ENCODE measurements at places on chromosomes 11 and 22.

DNA sequence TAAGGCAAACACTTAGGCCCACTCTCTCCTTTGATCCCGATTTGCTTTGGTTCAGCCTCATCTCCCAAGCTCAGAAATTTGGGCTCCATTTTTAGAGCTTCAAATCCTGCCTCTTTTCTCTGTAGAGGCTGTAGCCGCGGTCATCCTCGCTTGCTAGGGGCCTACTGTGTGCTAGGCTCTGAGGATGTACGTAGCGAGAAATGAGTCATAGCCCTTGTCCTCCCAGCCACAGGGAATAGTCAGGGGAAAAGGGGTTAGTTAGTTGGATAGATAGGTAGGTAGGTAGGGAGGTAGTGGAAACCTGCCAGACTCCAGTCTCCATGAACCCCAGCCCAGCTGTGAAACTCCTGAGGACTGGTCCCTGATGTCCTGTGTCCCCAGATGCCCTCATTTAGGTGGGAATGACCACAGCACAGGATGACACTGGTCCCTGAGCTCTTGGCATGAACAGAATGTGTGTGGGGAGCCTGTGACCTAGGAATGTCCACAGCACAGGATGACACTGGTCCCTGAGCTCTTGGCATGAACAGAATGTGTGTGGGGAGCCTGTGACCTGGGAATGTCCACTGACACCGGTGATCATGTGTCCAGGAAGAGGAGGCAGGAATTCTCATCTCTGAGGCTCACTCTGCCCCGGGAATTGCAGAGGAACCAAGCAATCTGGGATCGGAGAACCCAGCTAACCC is 21.4 kb upstream of the HMOX1 start:
- DNase-seq = no peak

- no peak for DNase-seq
Observed at GRCh38 chr11:80309301-80309700, 868.5 kb upstream of the TENM4 start.

DNA sequence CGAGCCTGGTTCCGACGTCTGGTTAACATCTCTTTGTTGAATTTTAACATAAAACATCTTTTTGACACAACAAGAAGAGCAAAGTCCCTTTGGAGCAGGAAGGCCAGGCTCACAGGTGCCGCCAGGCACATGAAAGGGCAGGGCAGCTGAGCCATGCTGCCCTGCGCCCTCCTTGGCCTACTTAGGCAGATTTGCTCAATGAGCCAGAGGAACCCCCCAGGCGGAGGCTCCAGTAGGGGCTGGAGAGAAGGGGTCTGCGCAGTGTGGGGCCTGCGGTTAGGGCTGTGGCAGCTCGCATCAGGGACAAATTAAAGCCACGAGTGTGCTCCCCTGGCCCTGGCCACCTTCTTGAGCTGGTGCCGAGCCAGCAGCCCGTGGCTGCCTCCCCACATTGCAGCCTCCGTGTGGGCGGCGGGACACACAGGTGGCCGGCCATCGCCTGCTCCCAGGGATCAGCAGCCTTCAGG is 9.9 kb upstream of the SLC22A12 start:
- DNase-seq = no peak

GRCh38 chr22:33918676-33919365 is 1.5 kb downstream of the LARGE1 start:
- DNase-seq = no peak

GRCh38 chr11:74321487-74322188 is 10.2 kb upstream of the P4HA3 start:
- DNase-seq = peak; percentile 80

DNA sequence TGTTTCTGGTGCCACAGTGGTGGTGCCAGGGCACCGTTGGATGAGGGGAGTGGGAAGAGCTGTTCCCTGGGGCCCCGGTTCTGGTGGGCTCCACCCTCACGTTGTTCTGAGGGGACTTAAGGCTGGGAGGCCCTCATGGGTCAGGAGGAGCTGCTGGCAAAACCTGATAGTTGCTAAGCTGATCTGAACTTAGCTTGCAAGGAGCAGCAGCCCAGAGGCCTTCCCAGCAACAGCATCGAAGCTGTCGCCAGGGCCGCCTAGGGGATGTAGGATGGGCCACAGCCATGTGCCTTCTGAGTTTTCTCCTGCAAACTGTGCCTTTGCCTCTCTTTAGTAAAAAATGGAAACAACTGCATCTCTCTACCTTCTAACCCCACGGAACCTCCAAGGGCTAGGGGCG is 240.2 kb downstream of the TBC1D22A start:
- no peak for DNase-seq

DNA sequence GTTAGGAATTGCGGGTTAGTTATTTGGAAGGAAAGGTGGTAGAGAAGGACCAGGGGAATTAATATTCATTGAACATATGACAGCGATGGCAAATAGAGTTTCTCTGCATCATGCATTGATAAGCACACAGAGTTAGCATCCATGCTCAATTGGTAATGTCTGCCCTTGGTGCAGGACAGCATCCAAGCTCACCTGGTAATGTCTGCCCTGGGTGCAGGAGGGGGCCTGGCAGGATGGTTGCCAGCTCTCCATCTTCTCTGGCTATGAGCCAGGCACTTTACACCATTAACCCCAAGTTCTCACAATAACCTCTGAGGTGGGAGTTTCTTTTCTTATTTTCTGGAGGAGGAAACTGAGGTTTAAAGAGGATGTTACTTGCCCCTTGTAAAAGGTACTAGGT is 50.4 kb upstream of the RBFOX2 start:
- DNase-seq = no peak

- no peak for DNase-seq
Observed at GRCh38 chr22:49657275-49657973, 170.2 kb downstream of the BRD1 start.

- peak; percentile 34 for DNase-seq
Observed at GRCh38 chr11:34773826-34774225, 142.4 kb downstream of the APIP start.

DNA sequence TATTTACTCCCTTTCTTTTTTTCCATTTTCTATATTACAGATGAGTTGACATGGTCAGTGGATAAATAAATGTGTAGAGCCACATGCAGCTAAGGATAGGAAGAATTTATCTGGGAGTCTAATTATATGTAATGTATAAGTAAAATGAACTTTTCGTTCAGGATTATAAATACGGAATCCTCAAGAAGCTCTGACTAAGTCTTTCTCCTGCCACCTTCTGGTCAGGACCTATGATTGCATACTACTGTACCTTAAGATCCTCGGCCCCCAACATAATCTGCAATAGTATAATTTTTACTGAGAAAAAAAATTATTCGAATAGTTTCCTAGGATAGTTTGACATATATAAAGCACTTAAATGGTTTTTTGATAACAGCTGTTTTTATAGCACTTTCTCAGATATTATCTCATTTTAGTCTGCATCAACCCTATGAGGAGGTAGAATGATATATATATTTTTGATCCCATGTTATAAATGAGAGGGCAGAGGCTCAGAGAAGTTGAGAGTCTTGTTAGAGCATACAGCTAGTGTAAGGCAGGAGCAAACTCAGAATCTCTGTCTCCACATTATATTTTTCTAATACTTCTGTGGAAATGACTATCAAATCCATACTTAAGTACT is 36.1 kb downstream of the CCDC90B start:
- DNase-seq = peak; percentile 74

DNA sequence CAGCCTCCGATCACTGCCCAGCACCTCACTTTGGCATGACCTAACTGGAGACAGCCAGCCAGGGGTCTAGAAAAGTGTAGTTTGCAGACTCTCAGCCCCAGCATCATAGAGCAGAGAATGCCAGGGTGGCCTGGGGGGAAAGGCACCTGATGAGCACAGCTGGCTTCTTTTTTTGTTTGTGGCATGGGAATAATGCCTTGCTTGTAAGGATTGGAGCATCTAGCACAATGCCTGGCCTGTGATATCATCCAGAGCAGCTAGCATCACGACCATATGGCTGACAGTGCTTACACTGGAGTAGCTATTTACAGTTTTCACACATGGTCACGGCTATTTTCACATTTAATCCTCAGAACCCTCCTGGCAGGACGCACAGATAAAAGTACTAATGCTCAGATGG is 594.8 kb upstream of the B3GAT1 start:
- no peak for DNase-seq

GRCh38 chr22:48734359-48734758 is 1093.3 kb downstream of the BRD1 start:
- DNase-seq = no peak

DNA sequence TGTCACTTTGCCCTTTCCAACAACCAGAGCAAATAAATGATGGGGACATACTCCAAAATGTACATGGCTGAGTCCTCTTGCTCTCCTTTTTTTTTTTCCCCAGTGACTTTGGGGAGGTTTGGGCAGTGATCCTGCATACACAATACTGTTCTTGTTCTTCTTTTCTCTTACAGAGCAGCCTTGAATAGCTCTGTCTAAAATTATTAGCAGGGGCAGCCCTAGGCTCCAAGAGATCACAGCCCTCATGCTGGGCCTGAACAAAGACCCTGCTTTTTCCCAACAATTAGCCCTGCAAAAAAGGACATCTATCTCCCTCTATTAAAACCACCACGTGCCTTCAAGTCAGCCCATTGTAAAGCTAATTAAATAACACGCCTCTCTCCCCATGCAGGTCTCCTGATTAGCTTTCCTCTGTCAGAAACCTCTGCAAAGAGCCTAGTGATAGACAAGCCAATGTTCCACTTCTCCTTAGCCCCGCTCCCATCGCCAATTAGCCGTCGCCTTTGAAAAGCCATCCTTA is 54.7 kb downstream of the ETS1 start:
- no peak for DNase-seq

- DNase-seq = peak; percentile 72
Observed at GRCh38 chr22:38305471-38306448, 11.5 kb downstream of the CSNK1E start.

GRCh38 chr11:126518071-126518971 is 162.8 kb downstream of the ST3GAL4 start:
- DNase-seq = no peak

DNA sequence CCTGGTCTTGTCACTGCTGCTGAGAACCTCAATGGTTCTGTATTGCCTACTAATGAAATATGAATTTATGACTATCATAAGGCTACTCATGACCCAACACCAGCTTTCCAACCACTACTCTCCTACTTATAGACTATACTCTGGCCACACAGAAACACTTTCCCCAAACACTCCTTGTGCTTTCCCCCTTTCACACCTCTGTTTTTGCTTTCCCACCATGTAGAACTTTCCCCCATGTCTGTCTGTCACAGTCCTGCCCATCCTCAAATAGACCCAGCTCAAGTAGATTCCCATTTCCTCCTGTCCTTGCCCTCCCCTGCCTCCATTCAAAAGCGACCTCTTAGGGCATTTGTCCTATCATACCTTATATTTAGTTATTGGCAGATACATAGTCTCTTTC is 105.9 kb downstream of the ARFGAP2 start:
- no peak for DNase-seq

GRCh38 chr11:15707971-15708370 is 593.2 kb downstream of the INSC start:
- peak; percentile 46 for DNase-seq

DNA sequence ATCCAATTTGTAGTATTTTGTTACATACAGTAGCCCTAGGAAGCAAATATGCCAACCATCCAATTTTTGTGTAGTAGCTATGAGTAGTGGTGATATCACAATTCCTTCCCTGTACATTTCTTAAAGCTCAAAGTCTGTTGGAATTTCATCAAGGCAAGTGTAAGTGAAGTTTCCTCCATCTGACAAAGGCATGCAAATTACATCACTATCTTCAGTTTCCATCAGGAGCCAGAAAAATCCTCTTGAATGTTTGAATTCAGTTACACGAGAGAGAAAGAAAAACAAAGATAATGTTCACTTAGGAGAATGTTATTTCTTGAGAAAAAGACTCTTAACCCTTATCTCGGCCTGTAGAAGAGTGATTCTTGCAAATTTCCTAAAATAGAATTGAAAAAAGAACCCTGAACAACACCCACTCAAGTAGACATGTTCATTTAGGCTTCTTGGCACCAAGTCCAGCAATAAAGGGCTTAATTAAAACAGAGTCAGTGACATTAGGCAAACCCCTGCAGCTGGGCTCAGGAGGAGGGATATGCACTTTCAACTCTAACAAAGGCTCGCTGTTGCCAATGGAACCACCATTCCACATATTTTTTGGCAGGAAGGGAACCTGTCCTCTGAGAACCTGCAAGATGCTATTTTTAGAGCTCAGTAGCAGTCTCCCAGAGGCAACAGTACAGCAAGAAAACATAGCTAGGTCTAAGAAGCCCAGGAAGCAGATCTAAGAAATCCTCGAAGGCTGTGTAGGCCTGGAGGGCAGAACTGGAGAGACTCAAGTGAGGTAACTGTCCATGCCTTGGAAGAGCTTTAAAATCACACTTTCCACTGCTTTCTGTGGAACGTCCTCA is 144.6 kb downstream of the CCDC81 start:
- peak; percentile 92 for DNase-seq

- DNase-seq = peak; percentile 23
Observed at GRCh38 chr11:61041755-61042518, 60.4 kb upstream of the CD5 start.

DNA sequence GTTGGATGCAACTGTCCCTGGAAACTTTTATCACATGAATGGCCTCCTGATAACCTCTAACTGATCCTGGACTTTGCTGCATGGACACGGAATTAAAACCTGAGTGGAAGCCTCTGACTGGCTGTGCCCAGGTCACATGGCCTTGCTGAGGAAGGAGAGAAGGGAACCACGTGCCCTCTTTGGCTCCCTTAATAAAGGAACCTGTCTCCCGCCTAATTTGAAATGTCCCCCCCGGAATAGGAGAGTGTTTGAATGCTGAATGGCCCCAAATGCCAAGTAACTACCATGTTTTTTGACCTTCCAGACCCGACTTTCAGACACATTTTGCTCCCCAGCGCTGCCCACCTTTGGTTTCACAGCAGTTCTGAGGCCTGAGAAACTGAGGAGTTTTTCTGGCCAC is 76.9 kb downstream of the ADAMTS15 start:
- no peak for DNase-seq

DNA sequence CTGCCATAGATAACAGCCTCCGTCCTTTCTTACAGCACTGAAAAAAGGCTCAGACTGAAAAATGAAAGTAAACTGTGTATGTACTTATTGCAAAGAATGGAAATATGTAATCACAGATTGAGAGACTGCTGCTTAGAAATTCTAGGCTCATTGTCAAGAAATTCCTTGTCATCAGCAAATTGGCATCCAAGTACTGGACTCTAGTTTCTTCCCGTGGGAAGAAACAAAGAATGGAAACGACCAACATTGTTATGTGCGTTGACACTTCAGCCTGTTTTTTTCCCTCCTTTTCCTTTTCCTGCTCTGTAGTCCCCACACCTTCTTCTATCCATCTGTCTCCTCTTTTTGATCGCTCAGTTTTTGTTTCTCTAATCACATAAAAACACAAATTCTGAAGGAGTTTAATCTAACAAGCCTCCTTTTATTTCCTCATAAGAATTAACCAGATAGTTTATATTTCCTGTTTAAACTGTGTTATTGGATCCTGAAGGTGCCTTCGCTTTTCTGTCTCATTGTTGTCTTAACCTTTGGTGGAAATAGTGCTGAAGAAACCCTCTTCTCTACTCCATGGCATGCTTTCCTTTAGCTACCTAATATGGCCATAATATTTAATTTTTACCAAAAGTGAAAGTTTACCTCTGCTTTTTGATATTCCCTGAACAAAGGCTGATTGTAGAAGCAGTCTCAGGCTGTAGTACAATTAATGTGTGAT is 20.0 kb upstream of the CASP12 start:
- peak; percentile 84 for DNase-seq

- peak; percentile 0 for DNase-seq
Observed at GRCh38 chr11:84673753-84674152, 953.4 kb downstream of the DLG2 start.

GRCh38 chr22:49052023-49052538 is 775.6 kb downstream of the BRD1 start:
- DNase-seq = no peak

GRCh38 chr11:18721561-18722292 is 4.3 kb downstream of the IGSF22 start:
- DNase-seq = peak; percentile 37

Data from fibroblast of the aortic adventitia (primary cell).